Diencephalon (tissue), 1 donor: ENCODE measurements at places on chromosomes 16 and 17. TPM values are rescaled to one million over a fixed set of nuclear protein-coding genes. Genes with fewer than 3 reads are reported as not detected.

Gene RDM1
- total RNA-seq = 3.0 TPM

Gene MT4
- not detected for total RNA-seq

Gene LPO
- 0.23 TPM for total RNA-seq

Gene SLC46A1
- 18.2 TPM for total RNA-seq

Gene SLC6A2
- not detected for total RNA-seq

Gene ITGAX
- total RNA-seq = 3.0 TPM
